ENCODE measurements at places on chromosomes 7 and 10. TPM values are rescaled to one million over a fixed set of nuclear protein-coding genes. Genes with fewer than 3 reads are reported as not detected.

DNA sequence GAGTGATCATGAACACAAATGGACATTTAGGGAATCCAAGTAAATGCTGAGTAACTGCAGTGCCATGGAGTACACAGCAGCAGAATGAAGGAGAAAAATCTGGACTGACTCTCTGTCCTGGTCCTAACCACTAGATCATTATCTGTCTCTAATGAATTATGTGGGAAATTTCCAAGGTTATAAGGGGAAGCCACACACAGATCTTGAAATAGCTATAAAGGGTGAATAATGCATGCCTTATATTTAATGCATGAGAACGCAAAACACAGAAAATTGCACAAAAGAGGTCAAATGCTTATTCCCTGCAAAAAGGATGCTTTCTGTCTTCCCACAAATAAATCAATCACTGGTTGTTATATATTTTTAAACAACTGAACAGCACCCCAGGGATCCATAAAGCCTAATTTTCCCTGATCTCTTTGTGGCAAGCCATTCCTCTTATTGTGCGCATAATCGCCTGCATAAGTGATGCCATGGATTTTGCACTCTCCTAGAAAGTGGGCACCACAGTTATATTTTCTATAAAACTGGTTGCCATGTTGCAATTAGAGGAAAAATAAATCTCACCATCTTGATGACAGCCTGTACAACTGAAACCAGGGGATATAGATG lies 201.8 kb downstream of the XPNPEP1 start:
- no peak for DNase-seq

DNA sequence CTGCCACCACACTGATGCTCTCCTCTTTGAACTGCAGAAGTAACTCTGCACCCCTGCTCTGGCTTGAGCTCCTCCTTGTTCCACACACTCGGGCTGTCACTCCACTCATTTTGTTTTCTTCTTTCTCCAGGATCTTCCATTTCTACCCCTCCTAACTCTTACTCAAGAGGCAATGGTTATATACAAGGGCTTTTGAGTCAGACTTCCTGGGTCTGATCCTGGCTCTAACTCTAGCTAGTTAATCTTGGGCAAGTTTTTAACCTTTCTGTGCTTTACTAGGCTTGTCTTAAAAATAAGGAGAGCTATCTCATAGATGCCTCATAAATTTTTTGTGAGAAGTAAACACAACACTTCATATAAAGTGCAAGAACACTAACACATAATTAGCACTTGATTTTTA lies 45.3 kb upstream of the GNAI1 start:
- DNase-seq = no peak

DNA sequence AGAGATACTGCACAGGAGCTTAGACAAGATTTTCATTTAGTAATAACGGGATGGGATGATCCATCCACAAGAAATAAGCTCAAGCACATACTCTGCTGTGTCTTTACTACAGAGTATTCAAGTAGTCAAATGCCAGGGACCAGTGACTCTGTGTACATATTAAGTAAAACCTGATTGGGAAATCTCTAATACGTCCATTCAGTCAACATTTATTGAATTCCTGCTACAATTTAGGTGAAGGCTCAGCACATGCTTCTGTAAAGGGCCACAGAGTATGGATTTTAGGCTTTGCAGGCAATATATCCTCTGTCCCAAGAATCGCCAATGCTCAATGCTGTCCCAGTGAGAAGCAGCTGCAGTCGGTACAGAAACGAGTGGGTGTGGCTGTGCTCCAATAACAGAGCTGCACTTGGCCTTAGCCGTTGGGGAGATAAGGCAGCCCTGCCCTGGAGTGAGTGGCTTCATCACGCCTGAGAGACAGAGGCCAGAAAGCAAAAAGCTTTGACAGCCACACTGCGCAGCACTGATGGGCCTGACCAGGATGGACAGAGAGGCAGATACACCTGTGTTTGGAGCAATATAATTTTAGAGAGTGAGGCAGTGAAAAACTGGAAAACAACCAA lies 186.8 kb downstream of the PARD3 start:
- DNase-seq = peak; percentile 76

- DNase-seq = no peak
These were observed 140.0 kb downstream of the CAMK1D start for GRCh38 chr10:12489357-12489756.

GRCh38 chr7:98613601-98614425 lies 3.3 kb upstream of the NPTX2 start:
- no peak for DNase-seq

DNA sequence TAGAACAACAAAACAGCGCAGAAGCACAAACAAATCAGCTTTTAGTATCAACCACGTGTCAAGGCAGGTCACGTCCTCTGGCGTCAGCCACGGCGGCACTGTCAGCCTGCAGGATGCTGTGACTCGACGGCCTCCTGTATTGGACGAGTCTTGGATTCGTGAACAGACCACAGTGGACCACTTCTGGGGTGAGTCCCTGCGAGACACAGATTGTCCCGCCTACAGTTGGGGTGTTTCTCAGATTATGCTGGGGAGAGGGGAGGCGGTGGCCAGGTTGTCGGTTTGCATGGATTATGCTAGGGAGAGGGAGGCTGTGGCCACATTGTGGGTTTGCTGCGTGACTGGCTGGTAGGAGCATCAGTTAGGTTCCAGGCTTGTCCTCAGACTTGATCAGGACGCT lies 9.7 kb downstream of the SUN1 start:
- no peak for DNase-seq

- DNase-seq = no peak
These were observed 127.2 kb downstream of the DLG5 start for GRCh38 chr10:77799352-77799751.

GRCh38 chr7:47510192-47510591 lies 71.7 kb downstream of the TNS3 start:
- no peak for DNase-seq

The RAB19 gene
- not detected for total RNA-seq

The FAM24B gene
- 1.8 TPM for total RNA-seq
